Colonic mucosa (tissue), 4 donors: ENCODE measurements at places on chromosomes 3 and 15. TPM values are rescaled to one million over a fixed set of nuclear protein-coding genes. Genes with fewer than 3 reads are reported as not detected.

The MAP1A gene
- total RNA-seq = 5.6 TPM

The GNAT1 gene
- not detected for total RNA-seq

DNA sequence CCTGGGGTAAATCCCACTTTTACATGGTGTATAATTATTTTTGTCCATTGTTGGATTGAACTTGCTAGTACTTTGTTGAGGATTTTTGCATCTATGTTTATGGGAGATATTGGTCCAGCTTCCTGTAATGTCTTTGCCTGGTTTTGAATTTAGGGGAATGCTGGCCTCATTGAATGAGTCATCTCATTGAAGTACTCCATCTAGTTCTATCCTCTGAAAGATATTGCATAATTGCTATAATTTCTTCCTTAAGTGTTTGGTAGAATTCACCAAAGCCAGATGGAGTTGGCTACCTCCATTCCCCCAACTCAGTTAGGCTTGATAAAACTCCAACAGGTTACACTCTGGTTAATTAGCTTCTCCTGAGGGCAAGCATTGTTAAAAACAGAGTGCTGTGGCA lies 237.4 kb upstream of the TGFBR2 start:
- no peak overlapping the region for H3K4me3 ChIP-seq
- H3K36me3 ChIP-seq = no peaks in the 10 kb centered on the region
- no peak for DNase-seq
- H3K27ac ChIP-seq = no peak overlapping the region
- no peaks in the 10 kb centered on the region for H3K4me1 ChIP-seq

DNA sequence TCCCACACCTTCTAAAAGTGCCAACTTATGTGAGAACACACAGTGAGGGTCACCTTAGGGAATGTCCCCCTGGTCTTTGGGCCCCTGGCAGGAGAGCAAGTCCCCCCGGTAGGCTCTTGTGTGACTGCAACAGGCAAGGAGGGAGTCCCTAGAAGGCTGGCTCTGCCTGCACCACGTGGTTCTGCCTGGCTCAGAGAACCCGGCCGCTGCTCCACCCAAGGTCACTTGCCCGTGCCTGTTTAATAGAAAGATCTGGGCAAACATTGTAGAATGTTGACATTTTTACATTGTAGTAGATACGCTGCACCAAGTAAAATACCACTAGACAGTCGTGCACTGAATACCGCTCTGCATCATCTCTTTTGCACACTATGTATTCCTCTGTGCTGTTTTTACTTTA lies 21.9 kb downstream of the GABRA5 start:
- no peak overlapping the region for H3K4me3 ChIP-seq
- H3K36me3 ChIP-seq = no peaks in the 10 kb centered on the region
- no peak overlapping the region for H3K27ac ChIP-seq
- H3K27me3 ChIP-seq = no peaks in the 10 kb centered on the region
- no peak for DNase-seq

DNA sequence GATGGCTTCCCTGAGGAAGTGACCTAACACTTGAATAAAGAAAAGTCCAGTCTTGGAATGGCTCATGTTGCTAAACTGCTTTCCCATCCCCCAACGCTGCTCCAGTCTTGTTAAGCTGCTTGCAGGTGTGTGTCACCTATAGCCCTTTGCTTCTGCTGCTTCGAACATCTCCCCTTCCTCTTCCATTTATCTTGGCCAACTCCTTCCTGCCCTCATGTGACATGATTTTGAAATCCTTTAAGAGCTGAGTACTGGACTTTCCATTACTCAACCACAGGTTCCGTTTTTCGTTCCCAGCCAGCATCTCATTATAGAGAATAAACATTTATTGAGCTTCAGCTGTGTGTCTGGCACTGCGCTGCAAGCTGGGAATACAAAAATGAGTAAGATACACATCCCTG lies 1.7 kb downstream of the ATG7 start:
- no peaks in the 10 kb centered on the region for H3K36me3 ChIP-seq
- H3K4me1 ChIP-seq = peaks cover 5% of the 10 kb centered on the region
- peak overlapping the region; percentile 37 for H3K27ac ChIP-seq
- H3K4me3 ChIP-seq = no peak overlapping the region
- no peaks in the 10 kb centered on the region for H3K27me3 ChIP-seq
- no peak for DNase-seq

GRCh38 chr3:29138171-29138570 lies 142.7 kb upstream of the RBMS3 start:
- no peaks in the 10 kb centered on the region for H3K4me1 ChIP-seq
- H3K4me3 ChIP-seq = no peak overlapping the region
- H3K27me3 ChIP-seq = no peaks in the 10 kb centered on the region
- no peak for DNase-seq
- H3K36me3 ChIP-seq = no peaks in the 10 kb centered on the region

DNA sequence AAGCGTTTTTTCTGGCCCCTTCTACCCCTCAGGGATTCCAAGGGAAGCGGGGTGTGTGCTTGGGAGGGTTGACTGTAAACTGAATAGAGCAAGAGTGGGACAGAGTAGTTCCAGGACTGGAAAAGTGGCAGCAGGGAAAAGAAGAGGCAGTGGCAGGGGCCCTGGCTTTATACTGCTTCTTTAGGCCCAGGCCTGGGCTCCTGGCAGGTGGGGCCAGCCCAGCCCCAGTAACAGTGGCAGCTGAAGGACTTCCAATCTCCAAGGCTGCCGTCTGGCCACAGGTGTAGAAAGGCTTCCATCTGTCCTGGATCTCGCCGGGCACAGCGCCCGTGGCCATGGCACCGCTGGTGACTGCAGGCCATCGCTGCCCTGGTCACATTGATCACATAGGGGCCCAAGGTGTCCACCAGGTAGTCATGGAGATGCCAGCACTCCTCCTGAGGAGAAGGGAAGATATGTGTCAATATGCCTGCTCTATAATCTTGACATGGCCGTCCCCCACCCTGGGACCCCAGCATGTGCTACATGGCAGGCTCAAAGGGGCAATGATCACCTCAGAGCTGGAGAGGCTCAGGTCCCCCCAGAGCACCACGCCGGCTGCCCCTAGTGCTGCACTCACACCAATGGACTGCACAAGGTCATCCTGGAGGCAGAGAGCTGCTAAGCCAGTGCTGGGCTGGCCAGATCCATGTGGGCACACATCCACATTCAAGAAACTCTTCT lies 1.0 kb upstream of the IFRD2 start:
- H3K27me3 ChIP-seq = no peaks in the 10 kb centered on the region
- H3K27ac ChIP-seq = peak overlapping the region; percentile 57
- DNase-seq = no peak
- H3K36me3 ChIP-seq = no peaks in the 10 kb centered on the region

DNA sequence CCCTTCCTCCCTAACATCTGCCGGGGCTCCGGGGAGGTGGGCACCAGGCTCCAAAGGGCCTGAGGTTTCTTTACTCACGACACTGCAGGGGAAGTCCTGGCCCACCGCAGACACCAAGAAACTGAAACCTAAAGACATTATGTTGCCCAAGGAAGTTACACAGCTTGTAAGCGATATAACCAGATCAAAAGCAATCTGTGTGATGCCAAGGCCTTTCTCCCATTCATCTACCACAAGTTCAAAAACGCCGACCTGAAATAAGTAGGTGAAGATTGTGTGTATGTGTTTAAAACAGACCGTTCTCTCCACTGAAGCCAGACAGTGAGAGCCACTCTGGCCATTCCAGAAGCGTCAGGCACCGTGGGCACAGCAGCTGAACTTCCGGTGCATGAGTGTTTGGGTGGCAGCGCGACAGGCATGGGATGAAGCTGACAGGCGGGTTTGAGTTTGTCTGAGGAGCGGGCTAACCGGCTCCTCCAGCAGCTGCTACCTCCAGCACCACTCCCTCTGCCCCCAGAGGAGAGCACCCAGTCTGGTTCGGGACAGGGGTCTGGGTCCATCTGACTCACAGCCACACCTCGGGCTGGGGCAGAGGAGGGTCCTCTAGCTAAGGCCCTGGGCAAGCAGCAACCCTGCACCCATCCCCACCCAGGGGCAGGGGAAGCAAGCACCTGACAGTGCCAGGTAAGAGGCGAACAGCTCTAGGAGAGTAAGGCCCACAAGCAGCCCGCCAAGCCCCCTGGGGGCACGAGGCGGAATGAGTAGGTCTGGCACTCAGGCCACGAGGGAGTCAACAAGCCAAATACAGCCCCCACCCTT lies 1.3 kb downstream of the TNK2 start:
- peaks cover 16% of the 10 kb centered on the region for H3K4me1 ChIP-seq
- H3K36me3 ChIP-seq = no peaks in the 10 kb centered on the region
- peak overlapping the region; percentile 64 for H3K4me3 ChIP-seq
- peak overlapping the region; percentile 73 for H3K27ac ChIP-seq
- H3K27me3 ChIP-seq = no peaks in the 10 kb centered on the region

- no peaks in the 10 kb centered on the region for H3K4me1 ChIP-seq
- no peak overlapping the region for H3K27ac ChIP-seq
- H3K36me3 ChIP-seq = no peaks in the 10 kb centered on the region
- DNase-seq = no peak
- no peaks in the 10 kb centered on the region for H3K27me3 ChIP-seq
Measured at GRCh38 chr15:28987337-28987736, 101.6 kb downstream of the APBA2 start.

- DNase-seq = no peak
- H3K27ac ChIP-seq = no peak overlapping the region
- no peaks in the 10 kb centered on the region for H3K4me1 ChIP-seq
- H3K4me3 ChIP-seq = no peak overlapping the region
- no peaks in the 10 kb centered on the region for H3K27me3 ChIP-seq
Measured at GRCh38 chr3:71554649-71555048, 28.9 kb downstream of the FOXP1 start.

- no peak for DNase-seq
- no peak overlapping the region for H3K4me3 ChIP-seq
- no peaks in the 10 kb centered on the region for H3K27me3 ChIP-seq
- H3K4me1 ChIP-seq = no peaks in the 10 kb centered on the region
Measured at GRCh38 chr3:38560284-38560683, 64.1 kb downstream of the EXOG start.

DNA sequence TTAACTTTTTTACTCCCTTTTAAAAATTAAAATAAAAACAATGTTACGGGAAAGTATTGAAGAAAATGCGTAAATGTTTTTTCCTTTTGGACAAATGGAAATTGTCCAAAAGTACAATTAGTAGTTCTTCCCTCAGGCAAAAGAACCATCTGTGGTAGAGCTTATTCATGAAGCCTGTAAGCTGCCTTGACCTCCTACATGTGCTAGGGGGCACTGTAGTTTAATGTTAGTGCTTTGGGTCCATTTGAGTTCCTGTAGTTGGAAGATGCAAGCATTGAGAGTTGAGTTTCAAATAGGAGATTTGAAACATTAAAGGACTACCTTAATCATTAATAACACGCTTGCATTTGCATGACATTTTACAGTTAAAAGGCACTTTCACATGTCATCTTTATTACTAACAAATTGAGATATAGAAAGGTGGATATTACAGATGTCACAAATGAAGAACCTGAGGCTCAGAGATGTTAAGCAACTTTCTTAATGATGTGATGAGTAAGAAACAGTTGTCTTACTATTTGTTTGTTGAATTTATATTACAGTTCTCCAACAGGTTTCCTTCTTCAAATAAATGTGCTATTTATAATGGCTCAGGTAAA lies 1.8 kb upstream of the ZNF385D start:
- H3K4me1 ChIP-seq = no peaks in the 10 kb centered on the region
- H3K27ac ChIP-seq = no peak overlapping the region
- no peak overlapping the region for H3K4me3 ChIP-seq
- no peaks in the 10 kb centered on the region for H3K36me3 ChIP-seq
